ENCODE measurements at places on chromosomes 5 and 9.

DNA sequence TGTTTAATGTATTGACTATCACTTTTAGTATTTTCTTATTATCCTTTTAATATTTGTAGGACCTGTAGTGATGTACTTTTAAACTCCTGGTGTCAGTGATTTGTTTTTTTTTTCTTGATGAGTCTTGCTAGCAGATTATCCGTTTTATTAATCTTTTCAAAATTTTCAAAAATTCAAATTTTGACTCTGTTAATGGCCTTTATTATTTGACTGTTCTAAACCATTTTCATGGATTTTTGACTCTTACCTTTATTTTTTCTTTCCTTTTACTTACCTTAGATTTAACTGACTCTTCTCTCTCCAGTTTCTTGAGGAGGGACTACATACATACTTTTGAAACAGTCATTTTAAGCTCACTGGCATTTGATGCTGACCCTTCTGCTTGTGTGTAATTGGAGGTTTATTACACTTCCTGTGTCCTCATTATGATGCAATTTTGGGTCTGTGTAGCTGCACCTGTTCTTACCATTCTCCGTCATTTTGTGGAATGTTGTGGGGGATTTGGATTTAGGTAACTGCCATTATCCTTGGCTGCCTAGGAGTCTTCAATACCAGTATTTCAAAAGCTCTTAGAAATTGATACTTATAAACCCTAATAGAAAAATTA, 32.0 kb upstream of the EXOC3 start:
- no peak for DNase-seq

DNA sequence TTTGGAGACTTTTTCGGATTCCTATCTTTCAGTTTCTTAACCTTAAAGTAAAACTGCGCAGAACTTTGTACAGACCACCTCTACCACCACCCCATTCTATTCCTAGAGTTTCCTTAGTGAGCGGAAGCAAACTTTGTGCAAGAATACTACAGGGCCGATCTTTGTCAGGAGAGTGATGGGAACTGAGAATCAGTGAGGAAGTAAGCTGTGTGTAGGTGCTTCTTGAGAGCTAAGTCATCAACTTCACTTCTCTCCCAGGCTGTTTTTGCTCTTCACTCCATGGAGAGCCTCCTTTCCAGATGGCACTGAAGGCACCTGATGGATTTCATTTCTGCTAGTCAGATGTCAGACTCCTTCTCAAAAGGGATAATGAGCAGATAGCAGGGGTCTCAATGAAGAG, 127.3 kb downstream of the SPATA31D1 start:
- DNase-seq = no peak

DNA sequence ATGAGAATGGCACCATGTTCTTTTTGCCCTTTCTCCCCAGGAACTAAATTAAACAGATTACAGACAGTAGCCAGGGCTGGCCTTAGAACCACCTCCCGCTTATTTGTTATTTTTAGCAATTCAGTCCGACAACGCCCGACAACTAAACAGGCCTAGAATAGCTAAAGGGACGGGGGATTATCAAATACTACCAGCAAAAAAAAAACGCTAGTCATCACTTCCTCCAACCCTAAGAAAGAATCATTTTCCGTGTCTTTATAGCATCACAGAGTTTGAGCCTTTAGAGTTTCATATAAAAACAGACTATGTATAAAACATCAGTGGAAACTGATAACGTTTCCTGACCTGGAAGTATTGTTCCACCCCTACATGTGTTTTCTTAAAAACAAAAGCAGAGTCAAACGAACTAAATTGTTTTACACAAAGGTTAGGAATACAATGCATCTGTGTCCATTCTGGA, 35.3 kb downstream of the PFDN1 start:
- no peak for DNase-seq

GRCh38 chr5:67378256-67378655, 181.7 kb upstream of the CD180 start:
- DNase-seq = no peak

DNA sequence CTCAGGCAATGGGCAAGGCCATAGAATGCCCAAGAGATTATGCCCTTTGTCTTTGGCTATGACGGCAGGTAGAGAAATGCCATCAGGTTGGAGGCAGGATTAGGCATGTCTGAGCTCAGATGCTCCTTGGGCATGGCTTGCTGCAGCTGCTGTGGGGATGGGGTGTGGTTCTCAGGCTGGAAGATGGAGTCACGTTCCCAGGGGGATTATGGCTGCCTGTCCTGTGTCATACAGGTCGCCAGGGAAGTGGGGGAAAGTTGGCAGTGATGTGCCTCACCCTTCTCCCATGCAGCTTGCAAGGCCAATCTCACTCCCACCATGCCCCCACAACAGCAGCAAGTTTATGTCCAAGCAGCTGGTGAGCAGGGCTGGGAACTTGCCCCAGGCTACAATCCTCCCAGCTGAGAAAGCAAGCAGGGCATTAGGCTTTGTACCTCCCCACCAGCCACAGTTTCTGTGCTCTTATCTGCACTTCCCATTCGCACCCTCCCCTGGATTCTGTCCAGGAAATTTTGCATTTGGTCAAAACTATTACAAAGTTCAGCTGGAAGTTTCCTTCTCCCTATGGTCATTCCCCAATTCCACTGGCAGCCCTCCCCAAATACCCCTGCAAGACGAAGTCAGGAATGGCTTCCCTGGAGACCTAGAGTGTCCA, 1788.0 kb upstream of the NUDT12 start:
- DNase-seq = no peak

Measured in activated CD4-positive, alpha-beta T cell treated with anti-CD3 and anti-CD28 coated beads, Interleukin-2, amount 50 U/mL, for 48 hours (primary cell).